ENCODE measurements at places on chromosomes 1 and 21.

DNA sequence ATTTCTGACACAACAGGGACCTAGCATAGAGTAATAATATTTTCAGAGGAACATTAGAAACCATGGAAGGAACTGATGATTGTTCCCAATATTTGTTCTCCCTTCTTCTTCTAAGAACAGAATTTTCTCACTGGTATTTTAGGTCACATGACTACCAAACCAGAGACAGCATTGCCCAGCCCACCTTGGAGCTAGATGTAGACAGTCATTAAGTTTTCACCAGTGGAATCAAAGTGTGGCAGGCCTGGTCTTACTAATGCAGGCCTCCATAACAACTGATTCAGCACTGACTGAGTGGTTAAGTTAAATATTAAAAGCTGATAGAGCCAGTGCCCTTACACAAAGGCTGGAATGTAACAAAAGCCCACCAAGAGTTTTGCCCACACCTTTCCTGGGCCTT, 244.4 kb downstream of the ZNF648 start:
- no peak for DNase-seq

GRCh38 chr1:167797015-167797414, 75.2 kb downstream of the MPZL1 start:
- no peak for DNase-seq

DNA sequence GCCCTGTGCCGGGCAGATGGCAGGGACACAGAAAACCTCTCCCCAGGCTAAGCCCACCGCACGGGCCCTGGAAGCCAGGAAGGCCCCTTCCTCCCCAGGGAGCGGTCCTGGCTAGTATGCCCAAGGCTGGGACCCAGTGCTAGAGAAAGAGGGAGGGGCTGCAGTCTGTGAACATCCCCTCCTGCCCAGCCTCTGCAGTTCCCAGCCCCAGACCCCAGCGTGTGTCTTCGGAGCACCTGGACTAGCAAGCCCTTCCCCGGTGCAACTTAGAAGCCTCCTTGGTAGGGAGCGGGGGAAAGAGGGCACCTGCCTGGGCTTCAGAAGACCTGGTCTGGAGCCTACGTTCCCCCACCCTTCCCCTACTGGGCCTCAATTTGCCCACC, 2.1 kb downstream of the PLEKHG5 start:
- no peak for DNase-seq

DNA sequence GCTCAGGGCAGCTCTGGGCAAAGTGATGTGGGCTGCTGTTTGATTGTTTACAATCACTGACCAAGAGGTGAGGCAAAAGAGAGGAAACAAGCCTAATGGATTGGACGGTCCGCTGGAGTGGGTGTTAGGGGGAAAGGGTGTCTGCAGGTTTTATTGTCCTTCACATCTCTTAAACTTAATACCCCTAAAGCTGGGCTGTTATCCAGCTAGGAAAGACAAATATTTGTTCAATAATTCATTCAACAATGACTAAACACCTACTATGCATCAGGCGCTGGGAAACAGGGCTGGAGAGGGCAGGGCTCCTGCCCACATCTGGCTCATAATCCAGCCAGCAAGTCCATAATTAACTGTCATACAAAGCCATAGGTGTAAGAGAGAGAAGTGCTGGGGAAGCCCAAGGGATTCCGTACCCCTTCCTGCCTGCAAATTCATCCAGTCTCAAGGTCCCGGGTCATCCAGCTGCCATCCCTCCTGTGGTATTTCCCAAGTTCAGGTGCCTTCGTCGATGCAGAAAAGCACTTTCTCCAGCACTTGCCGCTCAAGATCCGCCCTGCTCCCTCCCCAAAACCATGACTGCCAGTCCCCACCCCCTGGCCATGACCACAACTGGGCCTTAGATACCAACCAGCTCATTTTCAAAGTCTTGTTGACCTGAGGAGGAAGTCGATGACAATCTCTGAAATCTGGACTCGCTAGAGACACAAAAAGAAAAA, 10.7 kb downstream of the TMEM63A start:
- DNase-seq: no peak

DNA sequence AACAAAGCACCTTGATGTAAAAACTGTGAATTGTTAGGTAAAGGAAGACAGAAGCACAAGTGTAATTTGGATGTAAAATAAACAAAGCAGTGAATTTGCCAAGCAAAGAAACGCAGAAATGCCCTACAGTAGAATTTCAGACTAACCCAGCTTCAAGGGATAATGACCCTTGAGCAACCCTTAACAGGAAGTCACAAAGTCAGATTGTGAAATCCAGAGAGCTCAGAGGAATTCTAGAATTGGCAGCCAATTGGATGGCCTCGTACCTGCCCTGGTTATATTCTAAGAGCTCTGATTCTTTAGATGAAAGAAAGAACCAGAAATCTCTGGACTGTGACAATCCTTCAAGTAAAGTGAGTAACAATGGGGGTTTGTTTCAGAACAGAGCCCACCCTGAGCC, 152.7 kb upstream of the CHRM3 start:
- no peak for DNase-seq

- no peak for DNase-seq
These were observed 51.4 kb upstream of the LRIG2 start for GRCh38 chr1:113021430-113022085.

- no peak for DNase-seq
These were observed 397.3 kb downstream of the AGBL4 start for GRCh38 chr1:49626472-49626871.

GRCh38 chr1:231549733-231550447, 21.4 kb downstream of the TSNAX start:
- no peak for DNase-seq

DNA sequence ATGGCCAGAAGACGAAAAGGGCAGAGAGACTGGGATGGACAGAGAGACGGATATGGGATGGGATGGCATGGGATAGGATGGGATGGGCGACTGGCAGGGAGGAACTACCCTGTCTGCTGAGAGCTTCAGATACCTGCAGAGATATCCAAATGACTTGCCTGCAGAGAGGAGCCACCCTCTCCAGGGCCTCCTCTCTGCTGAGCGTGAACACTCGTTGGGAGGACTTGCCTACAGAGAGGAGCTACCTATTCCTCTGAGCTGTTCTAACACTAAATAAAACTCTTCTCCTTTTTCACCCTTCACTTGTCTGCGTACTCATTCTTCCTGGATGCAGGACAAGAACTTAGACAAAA, 67.1 kb upstream of the LRRN2 start:
- no peak for DNase-seq

DNA sequence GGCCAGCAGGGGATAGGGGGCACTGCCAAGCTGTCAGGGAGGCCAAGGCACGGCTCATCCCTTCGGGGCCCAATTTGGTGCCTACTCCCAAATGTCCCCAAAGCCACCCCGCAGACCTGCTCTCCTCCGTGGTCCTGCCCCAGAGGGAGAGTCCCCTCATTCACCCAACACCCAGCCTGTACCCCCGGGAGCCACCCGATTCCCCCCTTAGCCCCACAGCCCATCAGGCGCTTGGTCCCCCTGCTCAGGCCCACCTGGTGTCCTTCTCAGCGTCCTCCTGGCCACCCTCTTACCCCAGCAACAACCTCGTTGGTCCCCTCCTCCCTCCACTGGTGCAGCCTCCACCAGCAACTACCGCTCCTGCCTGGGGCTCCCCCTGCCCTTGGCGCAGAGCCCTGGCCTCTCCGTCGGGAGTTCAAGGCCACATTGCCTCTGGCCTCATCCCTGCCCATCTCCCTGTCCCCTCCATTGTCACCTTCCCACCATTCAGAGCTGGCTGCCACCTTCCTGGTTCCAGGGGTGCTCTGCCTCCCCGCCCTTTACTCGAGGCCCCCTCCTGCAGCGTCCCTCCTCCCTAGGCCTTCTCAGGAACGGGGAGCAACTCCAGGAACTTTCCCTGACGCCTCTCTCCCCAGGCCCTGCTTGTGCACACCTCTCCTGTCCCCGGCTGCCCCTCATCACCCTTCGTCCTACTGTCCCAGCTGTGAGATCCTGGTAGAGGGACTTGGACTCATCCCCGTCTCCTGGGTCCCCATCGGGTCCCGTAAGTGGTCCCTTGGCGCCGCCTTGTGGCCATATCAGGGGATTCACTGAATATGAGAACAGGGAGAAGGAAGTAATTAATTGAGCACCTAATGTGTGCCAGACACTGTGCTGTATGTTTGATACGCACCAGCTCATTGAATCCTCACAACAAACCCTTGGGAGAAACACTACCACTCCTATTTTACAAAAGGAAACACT, 73.9 kb downstream of the RAP1GAP start:
- peak; percentile 75 for DNase-seq

- DNase-seq: no peak
These were observed 26.4 kb downstream of the UTP25 start for GRCh38 chr1:209854196-209854595.

GRCh38 chr1:1115136-1115785, 628 bp downstream of the C1orf159 start:
- DNase-seq: no peak

DNA sequence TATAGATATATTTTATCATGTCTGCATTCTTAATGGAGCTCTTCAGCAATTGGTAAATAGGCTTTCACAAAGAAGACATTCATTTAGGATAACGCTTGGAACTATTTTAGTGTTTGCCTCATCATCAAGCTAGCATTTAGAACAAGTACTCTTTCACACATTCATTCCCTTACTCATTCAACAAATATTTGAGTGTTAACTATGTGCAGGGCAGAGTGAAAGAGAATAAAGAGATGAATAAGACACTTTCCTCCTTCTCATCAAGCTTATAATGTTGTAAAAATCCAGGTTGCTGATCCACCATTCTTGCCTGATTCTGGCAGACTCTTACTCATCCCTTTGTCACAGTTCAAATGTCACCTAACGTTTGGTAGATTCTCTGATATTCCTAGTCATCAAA, 386.3 kb upstream of the BEND5 start:
- DNase-seq: no peak

DNA sequence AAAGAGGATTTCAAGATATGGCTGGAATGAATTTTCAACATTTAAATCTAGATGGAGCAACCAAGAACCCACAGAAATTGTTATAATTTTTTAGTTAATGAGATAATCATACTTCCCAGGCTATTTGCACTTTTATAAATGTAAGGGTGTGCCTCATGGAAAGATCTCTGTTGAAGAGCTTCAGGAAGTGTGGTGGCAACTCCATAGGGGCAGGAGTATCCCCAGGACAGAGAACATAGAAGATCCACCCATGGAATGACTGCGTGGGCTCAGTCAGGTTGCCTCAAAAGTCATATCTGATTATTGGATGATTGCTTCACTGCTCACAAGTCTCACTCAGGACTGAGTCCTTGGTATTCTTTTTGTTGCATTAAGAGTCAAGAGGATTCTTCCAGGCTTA, 167.4 kb upstream of the KIAA0040 start:
- no peak for DNase-seq

GRCh38 chr1:208074353-208074752, 163.4 kb upstream of the CD34 start:
- no peak for DNase-seq

DNA sequence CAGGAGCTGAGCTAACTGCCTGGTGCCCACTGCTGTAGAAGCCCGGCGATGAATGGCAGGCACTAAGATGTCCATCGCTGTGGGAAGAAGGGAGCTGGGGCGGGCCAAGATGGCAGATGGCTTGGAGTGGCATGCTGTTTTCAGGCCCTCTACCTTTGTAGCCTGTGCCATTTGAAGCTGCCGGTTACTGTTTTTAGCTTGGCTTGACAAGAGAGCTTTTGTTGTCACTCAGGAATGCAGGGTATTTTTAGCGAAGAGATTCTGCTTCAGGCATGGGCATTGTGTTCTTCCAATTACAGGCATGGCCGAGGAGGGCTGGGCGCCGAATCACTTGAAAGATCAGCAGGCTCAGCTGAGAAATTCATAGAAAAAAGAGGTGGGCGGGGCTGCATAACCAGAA, 348.7 kb downstream of the RPS6KC1 start:
- no peak for DNase-seq

DNA sequence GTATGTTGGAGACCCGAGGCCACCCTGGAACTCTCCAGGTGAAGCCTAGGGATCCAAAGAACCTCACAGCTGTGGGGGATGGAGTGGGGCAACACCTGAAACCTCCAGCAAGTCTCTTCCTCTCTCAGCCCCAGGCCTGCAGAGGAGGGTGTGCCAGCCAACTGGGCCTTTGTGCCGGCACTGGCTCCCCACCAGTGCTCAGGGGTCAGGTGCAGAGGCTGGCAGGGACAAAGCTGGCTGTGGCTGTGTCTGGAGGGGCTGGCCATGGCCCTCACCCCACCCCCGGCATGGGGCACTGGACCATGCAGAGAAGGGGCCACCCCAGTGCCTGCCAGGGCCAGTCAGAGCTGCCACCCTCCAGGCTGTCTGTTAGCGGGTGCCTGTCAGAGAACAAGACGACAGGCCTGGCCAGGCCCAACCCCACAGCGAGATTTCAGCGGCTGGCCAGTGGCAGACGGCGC, 3.9 kb downstream of the COL18A1 start:
- no peak for DNase-seq

GRCh38 chr1:96763514-96763913, 41.9 kb downstream of the PTBP2 start:
- no peak for DNase-seq

DNA sequence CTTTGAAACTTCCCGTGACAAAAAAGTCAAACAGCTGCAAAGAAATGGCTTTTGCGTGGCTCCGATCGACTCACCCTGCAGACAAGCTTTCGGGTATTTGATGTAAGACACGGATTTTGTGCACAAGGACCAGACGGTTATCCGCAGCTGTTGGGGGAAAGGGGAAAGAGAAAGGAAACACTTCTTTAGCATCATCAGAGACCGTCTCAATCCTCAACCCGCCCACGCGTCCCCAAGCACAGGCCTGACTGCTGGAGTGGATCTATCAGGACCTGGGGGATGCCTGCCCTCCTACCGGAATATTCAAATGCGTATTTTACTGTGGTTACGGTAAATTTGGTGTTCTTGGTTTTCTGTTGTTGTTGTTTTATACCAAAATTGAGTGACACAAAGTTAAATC, 11.2 kb downstream of the WRAP73 start:
- DNase-seq: no peak

- no peak for DNase-seq
These were observed 3.0 kb upstream of the SMPDL3B start for GRCh38 chr1:27931759-27932158.

DNA sequence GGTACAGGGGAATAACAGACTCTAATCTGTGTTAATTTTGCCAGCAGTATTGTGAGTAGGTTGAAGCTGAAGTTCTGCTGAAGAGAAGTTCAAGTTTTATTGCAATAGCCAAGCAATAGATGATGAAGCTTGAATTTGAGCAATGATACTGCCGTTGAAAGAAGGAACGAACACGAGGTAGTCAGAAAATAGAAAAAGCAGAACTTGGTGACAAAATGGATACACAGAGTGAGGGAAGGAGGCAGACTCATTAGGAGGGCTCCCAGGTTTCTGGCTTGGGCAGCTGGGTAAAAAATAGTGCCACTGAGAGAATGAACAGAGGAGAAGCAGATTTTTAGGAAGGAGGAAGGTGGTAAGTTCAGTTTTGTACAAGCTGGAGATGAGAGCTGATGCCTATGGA, 22.3 kb upstream of the AGO1 start:
- DNase-seq: no peak

DNA sequence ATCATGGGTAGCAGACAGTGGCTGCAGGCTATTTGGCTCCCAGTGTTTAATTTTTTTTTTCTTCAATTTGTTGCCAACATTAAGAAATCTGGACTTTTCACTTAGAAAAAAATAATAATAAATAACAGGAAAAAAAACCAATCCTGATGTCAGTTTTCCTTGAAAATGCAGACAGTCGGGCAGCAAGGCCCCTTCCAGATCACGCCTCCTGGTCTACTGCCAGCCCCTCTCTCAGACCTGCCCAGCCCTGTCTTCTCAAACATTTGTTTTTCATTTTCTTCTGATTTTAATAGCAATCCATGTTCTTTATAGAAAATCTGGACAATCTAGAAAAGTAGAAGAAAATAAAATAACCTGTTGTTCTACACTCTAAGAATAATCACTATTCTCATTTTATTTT, 15.5 kb downstream of the IFNGR2 start:
- no peak for DNase-seq

GRCh38 chr1:92342401-92342800, 43.5 kb downstream of the RPAP2 start:
- no peak for DNase-seq
